ENCODE measurements at places on chromosomes 13 and 19. TPM values are rescaled to one million over a fixed set of nuclear protein-coding genes. Genes with fewer than 3 reads are reported as not detected.

TBC1D17 gene
- total RNA-seq = 54.8 TPM

GRCh38 chr13:42795666-42796065 lies 14.3 kb downstream of the FAM216B start:
- DNase-seq = no peak

DNA sequence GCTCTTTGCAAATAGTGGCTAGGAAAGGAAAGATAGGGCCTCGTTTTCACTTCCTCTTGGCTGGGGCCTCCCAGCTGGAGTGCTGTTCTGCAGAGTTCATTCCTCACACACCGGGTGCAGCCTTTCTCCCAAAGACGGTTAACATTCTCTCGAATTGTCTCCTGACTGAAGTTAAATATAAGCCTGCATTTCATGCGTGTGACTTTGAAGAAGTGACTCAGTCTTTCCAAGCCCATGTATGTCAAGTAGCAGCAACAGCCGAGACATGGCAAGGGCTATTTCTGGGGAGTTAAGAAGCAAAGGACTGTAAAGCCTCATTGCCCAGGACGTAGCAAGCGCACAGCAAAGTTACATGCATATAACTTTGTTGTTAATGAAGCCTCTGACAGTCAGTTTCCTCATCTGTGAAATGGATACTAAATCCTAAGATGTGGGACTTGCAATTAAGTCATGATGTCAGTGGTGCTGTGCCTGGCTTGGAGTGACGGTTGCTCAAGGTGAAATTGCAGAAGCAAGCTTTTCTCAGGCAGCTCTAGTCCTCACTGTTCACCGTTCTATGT lies 502.4 kb downstream of the MYO16 start:
- DNase-seq = no peak

RFPL4A gene
- total RNA-seq = 0.30 TPM

All from heart right ventricle (tissue), 16 donors.